ENCODE measurements at places on chromosomes 12 and 14.

DNA sequence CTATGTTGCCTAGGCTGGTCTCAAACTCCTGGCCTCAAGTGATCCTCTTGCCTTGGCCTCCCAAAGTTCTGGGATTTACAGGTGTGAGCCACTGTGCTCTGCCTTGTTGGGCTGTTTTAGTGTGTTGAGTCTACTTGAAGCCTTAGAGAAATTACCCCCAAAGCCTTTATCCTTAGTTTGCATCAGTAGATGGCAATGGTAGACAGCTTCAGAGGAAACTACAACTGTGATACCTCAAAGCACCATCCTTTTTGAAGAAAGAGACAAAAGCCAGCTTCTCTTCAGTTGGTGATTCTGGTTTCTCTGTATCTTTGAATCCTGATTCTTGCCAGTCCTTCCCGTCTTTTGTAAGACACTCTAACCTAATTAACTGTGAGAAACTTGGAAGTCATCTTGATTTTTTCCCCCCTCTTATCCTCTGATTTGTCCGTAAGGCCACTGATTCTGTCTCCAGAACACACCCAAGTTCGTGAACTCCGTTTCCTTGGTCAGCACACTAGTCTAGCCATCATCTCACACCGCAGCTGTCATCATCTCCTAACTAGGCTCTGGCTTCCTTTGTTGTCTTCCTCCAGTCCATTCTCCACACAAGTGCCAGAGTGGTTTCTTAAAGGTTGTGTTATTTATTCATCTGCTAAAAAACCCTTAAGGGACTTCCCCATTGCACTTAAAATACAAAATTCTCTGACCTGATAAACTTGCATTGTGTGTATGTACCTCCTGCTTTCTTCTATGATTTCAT, 20.2 kb downstream of the ATP2A2 start:
- DNase-seq: no peak

DNA sequence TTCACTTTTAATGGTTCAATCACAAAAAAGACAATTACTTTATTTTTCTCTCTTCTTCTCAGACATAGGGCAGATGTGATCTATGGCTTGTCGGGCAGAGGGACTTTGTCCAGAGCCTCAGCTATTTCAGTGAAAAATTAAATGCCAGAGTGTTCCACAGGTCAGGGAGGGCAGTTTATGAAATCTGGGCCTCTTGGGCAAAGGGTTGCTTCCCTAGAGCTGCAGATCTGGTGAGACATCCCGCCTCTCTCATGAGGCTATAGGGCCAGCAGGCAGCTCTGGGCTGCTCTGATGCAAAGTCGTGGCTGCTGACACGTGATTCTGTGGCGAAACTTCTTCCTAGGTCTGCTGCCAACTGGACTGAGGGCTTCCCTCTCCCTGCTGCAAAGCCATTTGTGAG, 6.0 kb downstream of the CLMN start:
- no peak for DNase-seq

- peak; percentile 74 for DNase-seq
These were observed 1.9 kb upstream of the KRT79 start for GRCh38 chr12:52836042-52836466.

- no peak for DNase-seq
These were observed 343 bp upstream of the NOVA1 start for GRCh38 chr14:26598081-26598671.

DNA sequence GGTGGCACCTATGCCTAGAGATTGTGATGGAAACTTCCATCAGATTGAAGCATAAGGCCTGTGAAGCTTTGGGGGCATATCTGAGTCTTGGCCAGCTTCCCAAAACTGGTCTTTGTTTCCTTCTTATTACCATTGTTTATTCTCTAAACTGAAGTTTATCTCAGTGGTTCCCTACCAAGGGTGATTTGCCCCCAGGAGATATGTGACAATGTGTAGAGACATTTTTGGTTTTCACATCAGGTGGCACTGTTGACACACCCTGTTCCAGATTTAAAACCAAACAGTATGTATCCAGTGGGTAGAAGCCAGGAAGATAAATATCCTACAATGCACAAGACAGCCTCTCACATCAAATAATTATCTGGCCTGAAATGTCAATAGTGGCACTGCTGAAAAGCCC, 22.1 kb downstream of the RASSF9 start:
- no peak for DNase-seq

GRCh38 chr12:131795690-131796410, 32.3 kb upstream of the MMP17 start:
- DNase-seq: no peak

DNA sequence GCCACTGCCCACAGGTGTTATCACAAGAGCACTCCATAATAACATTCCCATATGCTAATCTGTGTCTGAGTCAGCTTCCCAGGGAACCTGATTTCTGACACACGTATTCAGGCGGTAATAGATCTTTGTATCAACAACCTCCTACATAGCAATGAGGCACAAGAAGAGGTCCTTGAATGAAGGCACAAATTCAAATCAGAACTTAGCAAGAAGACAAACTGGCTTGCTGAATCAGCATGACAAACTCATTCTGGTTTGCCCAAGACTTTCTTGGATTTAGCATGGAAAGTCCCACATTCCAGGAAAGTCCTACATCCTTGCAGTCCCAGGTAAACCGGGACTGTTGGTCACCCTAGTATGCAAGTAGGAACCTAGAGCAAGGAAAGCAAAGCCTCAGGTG, 33.9 kb upstream of the RNU6-7 start:
- DNase-seq: no peak

DNA sequence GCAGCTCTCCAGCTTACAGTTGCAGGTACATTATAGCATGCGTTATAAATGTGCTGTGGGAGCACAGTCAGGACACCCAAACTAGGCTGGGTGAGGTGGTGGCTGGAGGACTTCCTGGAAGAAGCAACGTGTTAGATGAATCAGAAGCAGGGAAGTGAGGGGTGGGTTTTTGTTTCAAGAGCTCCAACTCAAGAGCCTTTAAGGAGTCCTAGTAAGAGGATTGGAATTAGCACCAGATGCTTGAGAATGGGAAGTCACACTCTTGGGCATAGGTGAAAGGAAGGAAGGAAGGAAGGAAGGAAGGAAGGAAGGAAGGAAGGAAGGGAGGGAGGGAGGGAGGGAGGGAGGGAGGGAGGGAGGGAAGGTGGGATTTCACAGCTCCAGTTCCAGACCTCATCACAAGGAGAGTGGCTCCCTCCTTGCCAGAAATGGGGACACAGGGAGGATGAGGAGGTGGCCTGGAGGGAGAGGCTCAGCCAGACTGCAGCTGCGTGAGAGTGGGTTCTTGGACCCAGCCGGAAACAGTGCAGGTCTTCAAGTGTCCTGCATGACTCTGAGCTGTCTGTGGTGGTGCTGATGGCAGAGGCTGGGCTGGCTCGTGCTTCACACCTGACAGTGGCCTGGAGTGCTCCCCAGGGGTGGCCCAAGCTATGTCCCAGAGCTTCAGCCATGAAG, 115.7 kb upstream of the GSC start:
- no peak for DNase-seq

GRCh38 chr12:15417691-15418090, 95.4 kb downstream of the PTPRO start:
- no peak for DNase-seq

DNA sequence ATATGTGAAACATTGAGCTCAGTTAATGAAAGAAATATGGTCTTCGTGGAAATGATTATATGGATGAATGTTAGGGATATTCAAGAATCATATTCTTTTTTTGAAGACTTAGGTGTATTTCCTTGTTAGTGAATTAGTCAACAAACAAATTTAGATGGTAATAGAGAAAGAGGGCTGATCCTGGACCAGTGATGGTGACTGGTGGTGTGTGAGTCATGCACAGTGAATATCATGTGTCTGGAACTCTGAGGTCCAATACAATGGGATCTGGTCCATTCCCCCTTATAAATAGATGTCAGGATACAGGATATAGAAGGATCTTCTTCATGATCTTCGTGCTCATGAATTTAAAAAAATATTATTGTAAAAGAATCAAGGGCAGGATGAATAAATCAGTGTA, 64.4 kb upstream of the RTL1 start:
- no peak for DNase-seq

GRCh38 chr14:76294876-76295275, 81.1 kb upstream of the ESRRB start:
- no peak for DNase-seq

DNA sequence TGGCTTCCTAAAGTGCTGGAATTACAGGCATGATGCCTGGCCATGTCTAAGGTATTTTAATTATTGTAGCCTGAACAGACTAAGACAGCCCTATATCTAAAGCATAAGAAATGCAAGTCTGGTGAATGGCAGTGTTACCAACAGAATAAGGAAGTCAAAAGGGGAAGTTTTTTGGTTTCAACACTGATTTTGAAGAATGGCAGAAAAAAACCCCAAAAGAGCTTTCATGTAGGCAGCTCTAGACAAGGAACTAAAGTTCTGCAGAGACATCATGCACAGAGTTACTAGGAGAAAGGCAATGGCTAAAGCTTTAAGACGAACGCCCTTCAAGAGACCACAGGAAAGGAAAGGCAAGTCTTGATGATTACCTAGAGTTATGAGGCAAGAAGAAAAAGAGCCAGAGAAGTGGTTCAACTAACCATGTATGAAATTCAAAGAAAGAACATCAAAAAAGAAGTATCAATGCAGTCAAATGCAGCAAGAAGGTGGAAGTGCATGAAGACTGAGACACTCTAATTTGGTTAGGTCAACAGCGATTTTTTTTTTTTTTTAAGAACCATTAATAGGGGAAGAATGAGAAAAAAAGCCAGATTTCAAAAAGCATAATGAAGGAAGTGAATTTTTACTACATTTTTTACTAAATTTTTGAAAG, 50.8 kb downstream of the RPS6KA5 start:
- no peak for DNase-seq

DNA sequence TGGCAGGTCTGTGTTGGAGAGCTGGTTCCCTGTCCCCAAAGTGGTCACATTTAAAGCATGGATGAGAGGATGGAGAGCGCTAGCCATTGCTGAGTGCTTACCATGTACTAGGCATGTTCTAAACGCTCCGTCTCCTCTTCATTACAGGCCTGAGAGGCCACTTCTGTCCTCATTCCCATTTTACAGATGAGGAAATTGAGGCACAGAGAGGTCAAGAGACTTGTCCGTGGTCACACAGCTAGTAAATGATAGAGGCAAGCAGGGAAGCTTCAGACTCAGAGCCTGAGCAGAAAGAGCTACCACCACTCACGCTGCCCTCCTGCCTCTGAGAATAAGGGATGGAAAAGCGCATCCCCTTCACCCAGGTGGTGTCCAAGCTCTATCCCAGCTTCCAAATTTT, 64.3 kb downstream of the SLC25A47 start:
- no peak for DNase-seq

DNA sequence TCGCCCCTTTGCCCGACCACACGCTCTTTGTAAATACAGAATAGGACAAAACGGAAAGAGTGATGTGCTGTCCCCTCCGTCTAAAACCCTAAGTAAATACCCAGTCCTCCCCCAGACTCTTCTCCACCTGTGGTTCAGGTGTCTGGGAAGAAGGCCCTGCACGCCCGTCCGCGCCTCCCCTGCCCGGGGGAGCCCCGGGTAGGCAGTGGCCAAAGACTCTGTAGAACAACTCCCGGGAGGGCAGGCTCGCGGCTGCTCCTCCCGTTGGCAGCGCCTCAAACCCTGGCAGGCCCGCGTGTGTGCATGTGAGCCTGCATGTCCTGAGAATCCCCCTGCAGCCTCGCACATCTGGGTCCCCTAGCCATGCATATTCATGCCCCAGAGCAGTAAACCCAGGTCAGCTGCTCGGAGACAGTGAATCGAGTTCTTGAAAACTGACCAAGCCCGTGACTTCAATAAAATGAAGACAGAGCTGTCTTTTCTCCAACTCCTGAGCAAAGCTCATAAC, 165.8 kb downstream of the MON2 start:
- DNase-seq: no peak

DNA sequence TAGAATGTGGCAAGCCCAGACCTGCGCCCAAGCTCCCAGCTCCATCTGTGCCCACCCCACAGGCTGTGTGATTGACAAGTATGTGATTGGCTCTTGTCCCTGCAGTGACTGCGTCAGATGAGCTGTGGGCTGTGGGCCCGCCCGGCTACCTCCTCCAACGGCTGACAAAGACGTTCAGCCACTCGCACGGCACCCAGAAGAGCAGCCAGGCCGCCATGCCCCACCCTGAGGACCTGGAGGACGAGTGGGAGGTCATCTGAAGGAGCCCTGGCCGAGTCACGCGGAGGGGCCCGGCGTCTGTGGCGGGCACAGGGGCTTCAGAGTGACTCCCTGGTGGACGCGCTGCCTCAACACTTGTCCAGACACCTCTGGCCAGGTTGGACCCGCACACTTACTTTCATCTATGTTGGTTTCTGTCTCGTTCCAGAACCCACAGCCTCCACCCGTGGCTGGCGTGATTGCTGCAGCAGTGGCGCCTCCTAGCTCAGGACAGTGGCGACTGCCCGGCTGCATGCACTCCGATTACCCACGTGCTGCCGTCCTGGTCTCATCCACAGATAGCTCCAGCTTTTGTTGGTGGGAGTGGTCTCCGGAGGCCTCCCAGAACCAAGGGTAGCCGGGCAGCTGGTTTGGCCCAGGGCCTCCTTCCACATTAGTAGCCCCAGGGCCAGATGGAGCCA, 11.4 kb downstream of the ANKRD9 start:
- DNase-seq: no peak

DNA sequence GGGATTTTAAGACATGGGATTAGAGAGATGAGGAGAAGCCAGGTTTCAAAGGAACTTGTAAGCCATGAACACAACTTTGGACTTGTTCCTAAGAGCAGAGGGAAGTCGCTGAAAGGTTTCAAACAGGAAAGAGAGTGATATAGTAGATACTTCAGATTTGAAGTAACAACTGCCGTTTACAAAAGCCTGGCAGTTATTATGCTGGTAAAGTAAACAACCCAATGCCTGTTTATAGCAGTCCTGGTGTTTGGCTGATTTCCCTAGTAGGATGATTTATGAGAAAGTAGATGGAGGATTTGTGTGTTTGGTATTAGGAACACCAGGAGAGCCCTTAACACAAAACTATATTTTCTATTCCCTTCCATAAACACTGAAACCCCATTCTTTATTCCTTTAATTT, 285.7 kb downstream of the RMST start:
- DNase-seq: no peak

- no peak for DNase-seq
These were observed 1277.4 kb downstream of the LRFN5 start for GRCh38 chr14:42884100-42884499.

- DNase-seq: no peak
These were observed 12.2 kb downstream of the CLMN start for GRCh38 chr14:95307402-95308041.

DNA sequence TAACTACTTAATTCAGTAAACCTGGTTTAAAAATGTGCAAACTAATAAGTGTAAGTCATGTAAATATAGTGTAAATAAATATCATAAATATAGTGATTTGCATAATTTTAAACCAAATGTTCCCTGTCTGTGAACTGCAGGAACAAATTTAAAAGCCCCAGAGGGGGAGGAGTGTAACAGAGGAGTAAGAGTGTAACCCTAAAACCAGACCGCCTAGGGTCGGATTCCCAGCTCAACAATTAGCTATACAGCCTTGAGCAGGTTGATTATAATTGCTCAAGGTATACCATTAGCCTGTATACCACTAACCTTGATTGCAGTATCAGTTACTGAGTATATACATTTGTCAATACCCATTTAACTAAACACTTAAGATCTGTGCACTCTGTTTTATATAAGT, 218.4 kb downstream of the ADAMTS20 start:
- no peak for DNase-seq
